ENCODE measurements at places on chromosomes 3 and 15.
A peak's percentile ranks its signal among the peaks of the same experiment; 100 is the strongest.

GRCh38 chr3:37054370-37054769 lies 61.1 kb downstream of the MLH1 start:
- peak; percentile 45 for DNase-seq

DNA sequence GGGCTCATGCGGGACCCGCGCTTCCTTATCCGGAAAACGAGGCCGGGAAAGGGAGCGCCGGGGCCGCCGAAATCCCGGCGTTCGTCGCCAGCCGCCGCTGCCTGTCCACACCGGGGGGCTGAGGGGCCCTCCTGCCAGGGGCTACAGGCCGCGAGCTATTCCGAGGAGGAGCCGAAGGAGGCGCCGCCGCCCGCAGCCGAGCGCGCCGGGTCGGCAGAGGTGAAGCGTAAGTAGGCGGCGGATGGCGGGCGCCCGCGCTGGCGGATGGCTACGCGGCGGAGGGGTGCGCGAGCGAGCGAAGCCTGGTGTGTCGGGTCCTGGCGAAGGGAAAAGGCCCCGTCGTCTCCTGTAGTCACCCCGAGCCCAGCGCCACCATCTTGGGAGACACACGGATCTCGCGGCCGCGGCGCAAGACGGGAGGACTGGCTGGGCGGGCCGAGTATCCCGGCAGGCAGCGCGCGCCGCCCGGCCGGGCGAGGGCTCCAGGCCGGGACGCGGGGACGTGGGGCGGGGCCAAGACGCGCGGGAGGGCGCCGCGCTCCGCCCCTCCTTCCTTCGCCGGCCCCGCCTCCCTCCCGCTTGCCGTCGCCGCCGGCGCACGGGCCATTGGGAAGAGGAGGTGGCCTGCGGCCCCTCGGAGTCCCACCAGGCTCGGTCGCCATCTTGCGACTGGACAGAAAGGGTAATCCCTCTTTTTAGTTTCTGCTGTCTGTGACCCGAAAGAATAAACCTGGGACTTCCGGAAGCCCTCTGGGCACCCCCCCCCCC lies at the start of gene UBE3A:
TSS of gene UBE3A (minus strand) at position 424 of the 768 bp plus-strand sequence. CDS start 29,917 bp downstream, outside the sequence.
- peak; percentile 92 for DNase-seq

- no peak for DNase-seq
Measured at GRCh38 chr3:151919030-151919328, 45.5 kb downstream of the SUCNR1 start.

- DNase-seq, result no peak
Measured at GRCh38 chr3:114538211-114538610, 244.4 kb downstream of the TIGIT start.

GRCh38 chr15:92817339-92817886 lies 82.7 kb upstream of the CHD2 start:
- DNase-seq, result peak; percentile 69

DNA sequence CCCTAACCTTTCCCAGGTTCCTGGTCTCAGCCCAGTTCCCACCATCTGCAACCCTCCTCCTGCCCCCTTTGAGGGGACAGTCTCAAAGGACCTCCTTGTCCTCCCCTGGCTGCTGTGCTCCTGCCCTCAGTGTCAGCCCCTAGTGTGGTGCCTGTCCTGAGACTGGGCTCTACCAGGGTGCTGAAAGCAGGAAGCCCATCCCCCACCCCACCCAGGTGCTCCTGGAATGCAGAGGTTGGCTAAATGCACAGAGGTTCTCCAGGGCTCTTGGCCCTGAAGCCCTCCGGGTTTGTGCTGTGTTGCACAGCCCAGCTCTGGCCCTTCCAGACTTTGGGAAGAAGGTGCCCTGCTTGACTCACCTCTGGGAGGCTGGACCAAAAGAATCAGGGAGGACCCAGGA lies 21.8 kb downstream of the C3orf18 start:
- no peak for DNase-seq

DNA sequence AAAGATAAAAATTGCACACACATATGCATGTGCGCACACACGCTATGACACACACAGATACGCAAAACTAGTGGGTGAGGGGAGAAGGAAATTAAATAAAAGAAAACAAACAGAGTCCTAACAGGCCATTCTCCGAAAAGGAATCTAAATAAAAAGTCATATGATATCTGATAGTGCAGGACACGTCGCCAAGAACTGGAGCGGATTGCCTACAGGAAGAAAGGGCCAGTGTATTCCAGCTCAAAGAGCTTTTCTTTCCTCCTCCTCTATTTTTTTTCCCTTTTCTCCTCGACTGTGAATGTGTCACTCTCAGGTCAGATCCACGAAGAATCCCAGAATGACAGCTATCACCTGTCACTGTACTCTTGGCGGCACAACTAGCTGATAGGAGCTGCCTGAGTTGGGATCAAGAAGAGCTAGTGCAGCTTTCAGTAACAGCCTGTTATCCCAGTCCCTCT lies 157.8 kb downstream of the TIGIT start:
- peak; percentile 34 for DNase-seq

DNA sequence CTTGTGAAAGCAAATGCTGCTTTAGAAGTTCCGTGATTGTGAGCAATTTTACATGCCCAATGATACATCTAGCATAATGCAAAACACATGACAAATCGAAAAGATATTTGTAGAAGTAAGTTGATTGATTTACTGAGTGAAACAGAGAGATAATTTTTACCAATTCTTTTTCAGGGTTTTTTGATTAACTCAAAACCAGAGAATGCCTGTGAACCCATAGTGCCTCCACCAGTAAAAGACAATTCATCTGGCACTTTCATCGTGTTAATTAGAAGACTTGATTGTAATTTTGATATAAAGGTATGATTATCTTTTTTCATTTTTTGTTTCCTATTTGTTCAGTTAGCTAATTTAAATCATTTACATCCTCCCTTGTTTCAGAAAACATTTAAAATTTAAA lies 58.8 kb downstream of the RNF13 start:
- DNase-seq, result no peak

- no peak for DNase-seq
Measured at GRCh38 chr3:94401466-94401865, 338.6 kb downstream of the NSUN3 start.

- no peak for DNase-seq
Measured at GRCh38 chr3:117626577-117626976, 917.0 kb downstream of the TUSC7 start.

DNA sequence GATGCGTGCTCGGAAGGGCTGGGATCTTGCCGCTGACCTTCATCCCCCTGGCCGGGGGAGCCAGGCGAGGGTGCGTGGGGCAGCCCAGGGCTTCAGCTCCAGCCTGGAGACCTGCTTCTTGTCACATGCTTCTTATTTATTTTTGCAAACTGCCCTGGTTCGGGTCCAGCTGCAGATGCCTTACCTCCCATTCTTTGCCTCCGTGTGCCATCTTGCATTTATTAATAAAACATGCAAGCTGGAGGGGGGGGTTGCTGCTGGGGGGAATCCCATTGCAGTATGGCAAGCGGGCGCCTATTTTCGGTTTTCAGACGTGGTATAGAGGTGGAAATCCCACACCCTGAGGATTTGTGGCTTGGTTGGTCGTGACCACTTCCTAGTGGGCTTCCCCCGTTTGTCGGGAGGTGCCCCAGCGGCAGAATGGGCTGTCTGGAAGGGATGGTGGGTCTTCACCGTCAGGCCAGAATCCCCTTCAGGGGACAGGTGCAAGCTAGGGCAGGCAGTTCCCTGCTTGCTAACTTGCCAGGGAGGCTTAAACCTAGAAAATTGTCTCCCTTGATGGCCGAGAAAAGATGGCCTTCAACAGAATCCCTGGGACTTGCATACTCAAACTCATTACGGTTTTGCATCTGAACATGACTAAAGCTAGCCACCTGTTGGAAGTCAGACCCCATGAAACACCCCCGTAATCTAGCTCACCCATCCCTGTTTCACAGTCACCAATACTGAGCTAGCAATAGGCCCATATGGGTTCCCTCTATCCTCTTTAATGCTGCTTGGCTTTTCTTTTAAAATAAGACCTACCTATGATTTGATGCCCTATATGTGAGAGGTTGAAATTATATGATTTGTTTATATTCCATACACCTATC lies 569 bp downstream of the TMEM266 start:
- DNase-seq, result peak; percentile 33

DNA sequence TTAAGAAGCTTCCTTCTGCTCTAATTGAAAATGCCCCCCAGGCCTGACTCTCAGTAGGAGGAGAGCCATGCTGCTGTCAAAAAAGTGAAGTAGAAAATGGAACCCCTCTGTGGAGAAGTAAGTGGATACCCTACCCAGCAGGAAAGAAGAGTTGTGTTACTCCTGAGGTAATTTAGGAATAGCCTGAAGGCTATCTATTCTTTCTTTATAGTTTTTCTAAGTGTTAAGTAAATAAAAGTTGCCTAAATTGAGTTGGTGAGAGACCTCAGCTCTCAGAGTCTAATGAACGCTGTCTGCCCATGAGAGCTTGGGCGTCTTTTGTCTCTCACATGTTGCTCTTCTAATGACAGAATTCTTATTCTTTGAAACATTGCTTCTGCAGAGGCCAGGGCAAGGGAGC lies 116.2 kb downstream of the NSUN3 start:
- no peak for DNase-seq

DNA sequence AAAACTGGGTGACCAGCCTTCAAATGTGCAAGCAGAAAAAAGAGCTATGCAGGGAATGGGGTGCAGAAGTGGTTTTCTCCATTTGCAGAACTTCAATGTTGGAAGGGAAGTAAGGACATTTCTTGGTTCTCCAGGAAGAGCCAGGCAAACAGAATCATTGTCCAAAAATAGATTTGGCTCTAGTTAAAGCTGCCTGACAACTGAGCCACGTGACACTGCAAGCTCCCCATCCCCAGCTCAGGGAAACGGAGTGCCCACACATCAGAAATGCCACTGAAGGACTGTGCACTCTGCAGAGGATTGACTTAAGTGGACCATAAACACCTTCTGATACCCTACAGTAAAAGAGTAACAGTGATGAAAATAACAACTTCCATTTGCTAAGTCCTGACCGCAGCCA lies 195.6 kb upstream of the NSMCE3 start:
- DNase-seq, result no peak

- DNase-seq, result peak; percentile 47
Measured at GRCh38 chr3:114428044-114428595, 134.3 kb downstream of the TIGIT start.

DNA sequence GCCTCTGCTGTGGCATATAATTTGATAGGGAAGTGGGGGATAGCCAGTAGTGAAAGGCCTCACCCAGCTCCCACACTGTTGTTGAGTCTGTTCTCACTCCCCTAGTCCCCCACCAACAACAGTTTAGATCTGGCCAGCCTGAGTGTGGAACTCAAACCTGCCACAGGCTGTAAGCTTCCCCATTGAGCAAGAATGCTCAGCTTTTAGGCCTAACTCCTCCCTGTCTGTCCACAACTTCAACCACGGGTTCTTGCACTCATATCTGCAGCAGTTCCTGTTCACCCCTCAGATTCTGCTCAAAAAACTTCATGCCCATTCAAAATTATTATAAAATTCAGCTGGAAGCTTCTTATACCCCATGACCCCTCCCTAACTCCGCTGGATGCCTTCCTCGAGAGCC lies 975.1 kb downstream of the NSUN3 start:
- no peak for DNase-seq

DNA sequence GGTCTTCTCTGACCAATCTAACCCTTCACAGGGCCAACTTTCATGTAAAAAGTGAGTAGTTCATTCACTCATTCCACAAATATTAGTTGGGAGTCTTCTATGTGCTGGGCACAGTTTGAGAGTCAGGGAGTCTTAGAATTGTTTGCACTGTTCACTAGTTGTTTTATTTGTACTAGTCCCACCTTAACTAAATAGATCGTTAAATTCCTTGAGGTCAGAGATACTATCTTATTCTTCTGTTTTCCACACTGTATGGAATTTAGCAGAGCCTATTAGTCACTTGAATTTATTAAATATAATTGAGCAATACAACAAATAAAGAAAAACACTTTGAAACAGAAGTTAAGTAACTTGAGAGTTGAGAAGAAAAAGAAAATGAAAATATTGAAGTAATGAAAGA lies 40.8 kb upstream of the SPTSSB start:
- no peak for DNase-seq

- no peak for DNase-seq
Measured at GRCh38 chr3:122357828-122358702, 25.0 kb downstream of the MIX23 start.

DNA sequence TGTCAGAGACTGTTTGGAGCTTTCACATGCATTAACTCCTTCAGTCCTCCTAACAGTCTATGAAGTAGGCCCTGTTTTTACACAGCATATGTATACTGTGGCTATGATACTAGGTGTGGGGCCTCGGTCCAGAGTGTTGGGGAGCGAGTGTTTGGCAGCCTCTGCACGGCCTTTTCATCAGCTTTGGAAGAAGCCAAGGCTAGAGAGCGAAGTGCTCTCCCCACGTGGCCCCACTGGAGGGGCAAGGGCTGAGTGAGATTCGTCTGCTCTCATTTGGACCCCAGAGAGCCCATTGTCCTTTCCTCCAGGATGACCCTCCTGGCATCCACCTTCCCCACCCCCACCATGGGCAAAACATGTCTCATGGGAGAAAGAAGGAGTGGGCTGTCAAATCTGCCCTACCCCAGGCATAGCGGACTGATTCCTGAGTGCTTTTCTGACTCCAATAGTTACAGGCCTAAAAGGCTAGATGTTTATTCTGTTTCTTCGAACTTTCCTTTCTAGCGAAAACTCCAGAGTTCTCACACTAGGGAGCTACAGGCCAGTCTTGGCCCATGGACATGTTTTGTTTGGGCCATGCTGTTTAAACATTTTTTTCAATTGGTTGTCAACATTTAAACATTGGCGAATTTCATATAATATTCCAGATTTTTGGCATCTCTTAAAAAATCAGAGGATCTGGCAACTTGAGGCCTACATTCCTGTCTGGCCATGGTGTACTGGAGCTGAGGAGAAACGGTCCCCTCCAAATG lies 76.0 kb downstream of the EEFSEC start:
- no peak for DNase-seq

- peak; percentile 57 for DNase-seq
Measured at GRCh38 chr3:169744366-169745054, 20.4 kb downstream of the TERC start.

- no peak for DNase-seq
Measured at GRCh38 chr3:6781092-6781491, 79.8 kb upstream of the GRM7 start.

DNA sequence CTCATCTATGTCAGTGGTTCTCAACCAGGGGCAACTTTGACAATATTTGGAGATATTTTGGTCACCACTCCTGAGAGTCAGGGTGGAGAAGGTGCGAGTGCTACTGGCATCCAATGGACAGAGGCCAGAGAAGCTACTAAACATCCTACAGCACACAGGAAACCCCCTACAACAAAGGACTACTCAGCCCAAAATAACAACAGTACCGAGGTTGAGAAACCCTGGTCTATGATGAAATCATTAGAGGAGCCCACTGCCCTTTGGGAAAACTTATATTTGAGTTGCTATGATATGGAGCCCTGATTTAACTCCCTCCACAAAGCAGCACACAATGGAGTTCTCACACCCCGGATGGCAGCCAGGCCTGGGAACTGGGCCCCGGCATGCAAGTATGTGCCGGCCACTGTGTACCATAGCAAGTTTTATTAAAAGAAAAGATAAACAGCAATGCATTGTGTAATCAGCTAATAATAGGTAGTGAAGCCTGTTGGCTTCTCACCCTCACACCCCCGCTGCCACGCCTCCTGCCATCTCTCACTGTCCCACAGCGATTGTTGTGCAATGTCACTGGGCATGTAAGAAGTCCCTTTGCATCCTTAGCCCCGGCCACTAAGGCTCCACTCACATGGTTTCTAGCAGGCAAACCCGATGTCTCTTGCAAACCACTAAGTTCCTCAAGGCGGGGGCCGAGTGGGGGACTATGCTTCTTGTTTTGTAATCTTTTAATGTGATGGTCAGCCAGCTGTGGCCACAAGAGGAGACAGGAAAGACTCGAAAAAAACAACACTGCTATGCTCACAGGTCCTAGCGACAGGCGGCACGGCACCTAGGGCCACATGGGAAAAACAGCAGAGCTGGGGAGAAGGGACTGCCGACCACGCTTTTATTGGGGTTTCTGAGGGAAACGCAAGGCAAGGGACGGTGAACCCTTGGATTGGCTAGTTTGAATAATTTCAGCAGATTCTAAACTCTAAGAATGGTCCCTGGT lies 110.0 kb downstream of the AQP9 start:
- no peak for DNase-seq
